ENCODE measurements at places on chromosomes 5 and 9.
A peak's percentile ranks its signal among the peaks of the same experiment; 100 is the strongest.

DNA sequence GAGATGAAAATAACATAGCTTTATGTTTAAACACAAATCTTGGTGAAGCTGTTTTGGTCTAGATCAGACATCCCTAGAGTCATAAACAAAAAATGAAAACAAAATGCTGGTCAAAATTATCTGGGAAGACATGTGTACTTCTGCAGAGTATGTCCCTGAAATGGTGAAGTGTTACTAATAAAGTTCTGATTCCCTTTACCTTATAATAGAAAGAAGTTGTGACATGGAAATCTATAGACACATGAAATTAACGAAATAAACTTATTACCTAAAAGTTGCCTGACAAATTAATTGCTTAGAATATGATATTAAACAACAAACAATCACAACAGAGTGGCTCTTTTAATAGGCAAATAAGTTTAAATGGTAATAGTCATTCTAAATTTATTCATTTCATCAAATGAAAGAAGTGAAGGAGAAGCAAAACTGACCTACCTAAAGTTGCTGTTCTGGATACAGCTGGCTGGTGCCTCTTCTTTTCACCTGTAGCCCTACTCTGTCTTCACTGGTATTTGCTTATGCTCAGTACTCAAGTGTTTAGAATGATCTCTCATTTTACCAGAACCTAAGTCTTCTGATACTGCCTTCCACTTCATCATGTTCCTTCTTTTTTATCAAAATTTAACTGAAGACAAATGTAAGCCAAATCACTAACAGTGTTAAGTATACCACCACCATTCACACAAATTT is 38.8 kb downstream of the FNIP1 start:
- DNase-seq, result no peak

- no peak for DNase-seq
These were observed 30.3 kb downstream of the MELK start for GRCh38 chr9:36603006-36603405.

- DNase-seq, result no peak
These were observed 61.0 kb downstream of the ARL15 start for GRCh38 chr5:54249210-54250028.

GRCh38 chr9:9846557-9846956 is 766.2 kb downstream of the PTPRD start:
- DNase-seq, result no peak

GRCh38 chr9:128927731-128928411 is 7.1 kb downstream of the PHYHD1 start:
- no peak for DNase-seq

DNA sequence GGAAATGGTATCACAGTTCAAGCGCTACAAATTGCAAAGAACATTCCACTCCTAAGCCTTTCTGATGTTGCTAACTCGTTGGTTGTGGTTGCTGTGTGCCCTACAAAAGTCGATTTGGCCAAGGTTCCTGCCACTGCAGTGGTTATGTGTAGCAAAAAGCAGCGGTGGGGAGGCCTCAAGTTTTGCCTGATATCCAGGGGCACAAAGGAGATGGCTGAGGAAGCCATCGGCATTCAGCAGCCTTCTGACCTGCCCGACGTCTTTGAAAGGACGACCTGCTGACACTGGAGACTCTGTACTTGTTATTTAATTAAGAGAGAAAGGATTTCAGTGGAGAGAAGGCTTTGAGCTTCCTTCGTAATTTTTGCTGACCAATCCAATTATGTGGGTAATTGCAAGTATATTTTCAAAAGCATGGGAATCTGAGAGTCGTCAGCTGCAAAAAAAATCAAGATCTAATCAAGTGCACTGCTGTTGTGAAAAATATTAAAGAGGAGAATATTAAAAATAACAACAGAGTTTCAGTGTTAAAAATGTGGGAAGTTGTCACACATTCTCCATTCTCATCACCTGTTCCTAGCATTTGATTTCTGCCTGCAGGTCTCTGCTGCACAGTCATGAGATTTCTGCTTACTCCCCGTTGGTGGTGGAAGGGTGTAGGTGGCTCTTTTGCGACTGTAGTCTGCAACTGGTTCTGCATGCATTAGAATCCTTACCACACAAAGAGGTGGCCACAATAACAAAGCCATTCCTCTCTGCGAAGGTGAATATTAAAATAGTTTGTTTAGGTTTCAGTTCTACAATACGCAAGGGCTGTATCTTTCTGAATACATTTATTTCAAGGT is 319.2 kb downstream of the IRX2 start:
- no peak for DNase-seq

DNA sequence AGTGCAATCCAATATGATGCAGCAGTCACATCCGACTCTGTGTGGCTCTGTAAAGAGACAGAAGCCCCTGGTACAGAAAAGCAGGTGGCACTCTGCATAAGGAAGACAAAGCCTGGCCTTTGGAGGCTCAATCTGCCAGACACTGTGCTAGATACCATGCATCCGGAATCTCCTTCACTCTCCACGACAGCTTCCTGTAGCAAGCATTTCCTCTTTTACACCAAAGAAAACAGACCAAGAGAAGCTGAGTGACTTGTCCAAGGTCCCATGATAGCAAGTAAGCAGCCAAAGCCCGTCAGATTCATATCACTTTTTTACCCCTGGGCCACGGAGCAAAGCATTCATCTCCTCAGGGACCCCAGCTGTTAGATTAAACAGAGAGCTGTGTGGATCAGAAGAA is 64.2 kb upstream of the SMIM23 start:
- peak; percentile 29 for DNase-seq

DNA sequence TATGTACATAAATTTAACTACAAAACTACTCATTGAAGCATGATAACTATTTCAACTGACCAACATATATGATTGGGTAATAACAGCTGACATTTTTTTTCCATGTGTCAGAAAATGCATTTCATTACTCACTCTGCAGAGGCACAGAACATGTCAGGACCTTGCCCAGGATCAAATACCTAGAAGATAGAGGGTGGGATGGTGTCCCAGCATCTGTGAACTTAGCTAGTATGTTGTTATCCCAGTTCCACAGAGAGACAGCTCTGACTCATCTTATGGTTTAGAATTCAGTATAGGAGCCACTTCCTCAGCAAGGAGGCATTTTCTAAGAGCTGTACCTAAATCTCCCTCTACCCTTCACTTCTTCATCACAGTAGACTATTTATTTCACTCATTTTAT is 1198.6 kb upstream of the ACO1 start:
- no peak for DNase-seq

- no peak for DNase-seq
These were observed 752 bp downstream of the TSTD2 start for GRCh38 chr9:97632248-97632984.

DNA sequence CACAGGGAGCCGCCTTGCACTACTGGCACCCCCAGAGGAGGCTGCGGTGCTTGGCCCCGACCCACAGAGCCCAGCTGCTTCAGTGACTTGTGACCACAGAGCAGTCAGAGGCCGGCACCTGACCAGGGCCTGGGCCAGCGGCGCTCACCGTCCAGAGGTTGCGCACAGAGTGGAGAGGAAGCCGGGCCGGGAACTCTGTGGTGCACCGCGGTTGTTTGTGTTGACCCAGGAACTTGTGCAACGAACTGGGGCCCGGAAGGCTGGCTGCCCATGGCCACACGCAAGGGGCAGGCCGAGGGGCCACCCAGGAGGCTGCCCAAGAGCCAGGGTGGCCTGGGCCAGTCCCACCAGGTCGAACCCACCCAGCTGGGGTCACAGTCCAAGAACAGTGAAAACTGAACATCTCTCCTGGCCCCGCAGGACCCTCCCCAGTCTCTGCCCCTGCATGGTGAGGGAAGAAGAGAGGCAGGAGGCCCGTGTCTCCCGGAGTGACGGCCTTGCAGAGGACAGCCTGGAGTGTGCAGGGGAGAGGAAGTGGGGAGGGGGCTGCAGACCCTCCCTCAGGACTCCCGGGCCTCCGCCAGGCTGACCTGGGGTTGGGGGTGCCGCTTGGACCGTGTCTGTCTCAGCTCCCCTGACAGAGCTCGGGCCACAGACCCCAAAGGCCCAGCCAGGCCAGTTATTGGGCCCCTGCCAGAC is 42.8 kb upstream of the EGFL7 start:
- DNase-seq, result peak; percentile 89

DNA sequence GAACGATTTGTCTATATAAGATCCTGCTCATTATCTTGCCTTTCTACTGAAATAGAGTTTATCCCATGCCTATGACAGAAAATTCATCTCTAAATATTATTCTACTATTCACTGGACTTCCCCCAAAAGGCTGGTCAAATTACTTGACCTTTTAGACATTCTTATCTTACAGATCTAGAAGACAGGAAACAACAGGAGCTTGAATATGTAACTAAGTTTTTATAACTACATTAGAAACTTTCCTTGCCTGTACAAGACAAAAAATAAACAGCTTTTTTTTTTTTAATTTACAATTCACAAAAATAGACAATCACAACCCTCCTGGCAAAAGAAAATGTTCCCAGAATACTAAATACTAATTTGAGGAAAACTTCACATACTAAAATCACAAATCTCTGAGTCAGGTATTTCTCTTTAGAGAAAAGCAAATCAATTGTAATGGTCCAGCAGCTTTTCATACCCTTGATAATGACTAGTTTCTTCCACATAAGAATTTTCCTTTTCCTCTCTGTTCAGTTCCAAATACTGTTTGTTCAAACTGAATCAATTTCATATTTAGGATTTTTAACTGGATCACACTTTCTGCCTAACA is 68.6 kb downstream of the MLLT3 start:
- DNase-seq, result no peak

GRCh38 chr5:1966461-1966860 is 83.7 kb upstream of the IRX4 start:
- DNase-seq, result no peak

GRCh38 chr9:14932231-14932630 is 22.0 kb upstream of the FREM1 start:
- no peak for DNase-seq

- no peak for DNase-seq
These were observed 47.3 kb upstream of the GALNT10 start for GRCh38 chr5:154143211-154143641.

DNA sequence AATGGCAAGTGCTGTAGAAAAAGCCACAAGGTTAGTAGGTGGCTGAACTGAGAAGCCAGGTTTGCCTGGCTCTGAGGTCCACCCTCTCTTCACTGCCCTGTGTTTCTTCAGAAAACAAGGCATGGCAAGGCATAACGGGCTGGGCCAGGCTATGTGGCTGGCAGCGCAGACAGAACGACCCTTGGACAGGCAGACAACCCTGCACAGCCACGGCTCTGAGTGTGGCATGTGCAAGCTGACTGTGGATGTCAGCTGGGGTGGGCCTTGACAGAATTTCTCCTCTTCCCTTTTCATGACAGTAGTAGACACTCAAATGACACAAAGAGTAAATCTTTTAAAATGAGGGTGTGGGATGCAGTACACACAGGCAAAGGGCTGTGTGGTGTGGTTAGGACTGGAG is 81.7 kb downstream of the MACROH2A1 start:
- DNase-seq, result no peak

DNA sequence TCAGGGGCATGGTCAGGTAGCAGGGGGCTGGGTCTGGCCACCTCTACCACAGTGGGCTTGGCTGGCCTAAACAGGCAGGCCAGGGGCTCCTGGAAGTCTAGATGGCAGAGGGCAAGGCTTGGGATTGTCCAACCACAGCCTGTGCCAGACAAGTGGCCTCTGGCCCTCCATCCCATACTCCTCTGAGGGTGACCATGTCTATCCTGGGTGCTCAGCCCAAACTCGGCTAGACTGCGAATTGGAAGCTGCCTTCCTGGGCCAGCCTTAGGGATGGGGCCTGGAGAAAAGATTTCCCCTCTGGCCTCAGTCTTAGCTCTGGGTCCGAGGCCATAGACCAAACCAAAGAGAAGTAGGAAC is 110.5 kb downstream of the PHF2 start:
- DNase-seq, result no peak

DNA sequence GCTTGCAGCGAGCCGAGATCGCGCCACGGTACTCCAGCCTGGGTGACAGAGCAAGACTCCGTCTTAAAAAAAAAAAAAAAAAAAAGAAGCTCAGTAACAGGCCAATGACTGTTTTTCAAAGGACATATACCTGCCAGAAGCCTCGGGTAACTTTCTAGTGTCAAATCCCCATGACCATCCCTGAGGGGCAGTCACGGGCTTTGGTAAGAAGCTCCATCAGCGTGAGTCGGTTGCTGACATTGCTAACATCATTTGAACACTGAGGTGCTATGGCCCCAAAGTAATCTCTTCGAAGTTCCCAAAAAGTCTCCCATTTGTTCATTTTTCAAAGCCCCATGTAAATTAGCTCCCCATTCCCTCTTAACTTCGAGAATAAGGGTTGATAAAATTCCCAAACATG is 11.6 kb downstream of the NAIP start:
- no peak for DNase-seq

Data from CMK (cell line).